ENCODE measurements at places on chromosomes 16 and 17. TPM values are rescaled to one million over a fixed set of nuclear protein-coding genes. Genes with fewer than 3 reads are reported as not detected.

GRCh38 chr17:50785946-50786570 lies 18.7 kb upstream of the ANKRD40CL start:
- DNase-seq: no peak

DNA sequence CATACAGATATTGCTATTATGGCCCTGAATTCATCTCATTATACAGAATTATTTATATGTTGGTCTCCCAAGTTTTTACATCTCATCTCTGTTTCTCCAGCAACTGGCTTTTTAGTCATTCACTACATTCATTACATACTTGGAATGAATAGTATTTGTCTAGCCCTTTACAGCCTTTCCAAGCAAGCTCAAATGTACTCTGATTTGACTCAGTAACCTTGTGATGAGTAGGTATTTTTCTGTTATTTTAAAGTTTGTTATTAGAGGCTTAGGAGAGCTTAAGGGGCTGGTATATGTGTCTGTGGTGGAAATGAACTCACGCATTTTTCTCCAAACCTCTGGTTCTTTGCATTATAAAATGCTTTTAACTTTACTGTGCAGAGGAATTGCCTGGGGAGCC lies 224.7 kb downstream of the SNX29 start:
- no peak for DNase-seq

- DNase-seq: no peak
Observed at GRCh38 chr17:4109449-4109848, 33.4 kb downstream of the ZZEF1 start.

DNA sequence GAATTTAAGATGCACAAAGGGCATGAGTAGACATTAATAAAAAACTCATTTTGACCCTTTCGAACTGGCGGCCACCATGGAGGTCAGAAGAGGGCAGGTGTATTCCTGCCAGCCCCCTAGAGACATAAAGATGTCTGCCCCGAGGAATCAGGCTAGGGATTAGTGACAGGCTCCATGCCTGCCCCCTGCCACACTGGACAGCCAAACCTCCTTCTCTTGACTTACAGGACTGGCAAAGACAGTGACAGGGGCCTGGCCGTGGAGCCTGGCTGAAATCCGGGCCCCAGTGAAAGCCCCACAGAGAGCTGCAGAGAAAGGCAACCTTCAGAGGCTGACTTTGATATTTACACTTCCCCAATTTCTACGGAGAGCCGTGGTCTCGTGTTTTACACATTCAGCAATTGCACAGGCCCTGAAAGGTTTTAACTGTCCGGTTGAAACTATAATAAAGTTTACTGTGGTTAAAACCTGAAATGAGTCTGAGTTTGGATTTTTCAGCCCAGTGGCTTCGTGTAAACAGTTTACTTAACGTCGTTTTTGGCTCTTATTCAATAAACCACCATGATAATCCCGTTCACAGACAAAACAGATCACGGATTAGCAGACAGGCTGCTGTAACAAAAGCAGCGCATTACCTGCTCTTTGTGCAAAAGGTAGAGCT lies 243.9 kb upstream of the MYOCD start:
- no peak for DNase-seq

Gene SOX15
- total RNA-seq: 0.24 TPM

Gene CACNG5
- not detected for total RNA-seq

Gene DOC2B
- 0.13 TPM for total RNA-seq

Data from activated T-cell treated with anti-CD3 and anti-CD28 coated beads, Interleukin-2, amount 50 U/mL, for 4 hours (primary cell).